ENCODE measurements at places on chromosomes 2 and 18. TPM values are rescaled to one million over a fixed set of nuclear protein-coding genes. Genes with fewer than 3 reads are reported as not detected.

- H3K4me3 ChIP-seq = no peak overlapping the region
- DNase-seq = no peak
- peaks cover 5% of the 10 kb centered on the region for H3K27me3 ChIP-seq
- H3K27ac ChIP-seq = no peak overlapping the region
Measured at GRCh38 chr2:119249855-119250717, 26.5 kb downstream of the STEAP3 start.

- DNase-seq = no peak
- peaks cover 1% of the 10 kb centered on the region for H3K27me3 ChIP-seq
- no peak overlapping the region for H3K4me3 ChIP-seq
- H3K27ac ChIP-seq = no peak overlapping the region
- H3K4me1 ChIP-seq = no peaks in the 10 kb centered on the region
- H3K36me3 ChIP-seq = no peaks in the 10 kb centered on the region
Measured at GRCh38 chr2:46284260-46284659, 12.9 kb upstream of the EPAS1 start.

GRCh38 chr2:105611811-105612424 is 132.8 kb upstream of the NCK2 start:
- no peaks in the 10 kb centered on the region for H3K4me1 ChIP-seq
- H3K4me3 ChIP-seq = no peak overlapping the region
- H3K36me3 ChIP-seq = no peaks in the 10 kb centered on the region
- no peak overlapping the region for H3K27ac ChIP-seq
- DNase-seq = no peak
- no peaks in the 10 kb centered on the region for H3K27me3 ChIP-seq

DNA sequence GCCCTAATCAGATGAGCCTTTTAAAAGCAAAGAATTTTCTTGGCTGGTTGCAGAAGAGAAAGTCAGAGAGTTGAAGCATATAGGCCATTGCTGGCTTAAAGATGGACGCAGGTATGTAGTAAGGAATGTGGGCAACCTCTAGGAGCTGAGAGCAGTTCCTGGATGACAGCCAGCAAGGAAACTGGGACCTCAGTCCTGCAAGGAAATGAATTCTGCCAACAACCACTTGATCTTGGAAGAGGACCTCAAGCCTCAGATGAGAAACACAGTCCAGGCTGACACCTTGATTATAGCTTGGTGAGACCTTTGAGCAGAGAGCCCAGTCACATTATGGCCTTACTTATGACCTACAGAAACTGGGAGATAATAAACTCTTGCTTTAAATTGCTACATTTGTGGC is 15.7 kb downstream of the PHOSPHO2 start:
- H3K36me3 ChIP-seq = no peaks in the 10 kb centered on the region
- no peaks in the 10 kb centered on the region for H3K27me3 ChIP-seq
- H3K4me1 ChIP-seq = no peaks in the 10 kb centered on the region
- DNase-seq = no peak
- no peak overlapping the region for H3K4me3 ChIP-seq
- no peak overlapping the region for H3K27ac ChIP-seq

- H3K27ac ChIP-seq = no peak overlapping the region
- H3K4me3 ChIP-seq = peak overlapping the region; percentile 12
- H3K27me3 ChIP-seq = no peaks in the 10 kb centered on the region
- no peaks in the 10 kb centered on the region for H3K36me3 ChIP-seq
- peaks cover 31% of the 10 kb centered on the region for H3K4me1 ChIP-seq
Measured at GRCh38 chr2:186592137-186592875, 2.5 kb downstream of the ITGAV start.

The CCL20 gene
- total RNA-seq = 5.3 TPM

The FIGN gene
- total RNA-seq = not detected

Data from activated CD8-positive, alpha-beta T cell treated with anti-CD3 and anti-CD28 coated beads for 36 hours (primary cell).